ENCODE measurements at places on chromosomes 11 and 22. TPM values are rescaled to one million over a fixed set of nuclear protein-coding genes. Genes with fewer than 3 reads are reported as not detected.

DNA sequence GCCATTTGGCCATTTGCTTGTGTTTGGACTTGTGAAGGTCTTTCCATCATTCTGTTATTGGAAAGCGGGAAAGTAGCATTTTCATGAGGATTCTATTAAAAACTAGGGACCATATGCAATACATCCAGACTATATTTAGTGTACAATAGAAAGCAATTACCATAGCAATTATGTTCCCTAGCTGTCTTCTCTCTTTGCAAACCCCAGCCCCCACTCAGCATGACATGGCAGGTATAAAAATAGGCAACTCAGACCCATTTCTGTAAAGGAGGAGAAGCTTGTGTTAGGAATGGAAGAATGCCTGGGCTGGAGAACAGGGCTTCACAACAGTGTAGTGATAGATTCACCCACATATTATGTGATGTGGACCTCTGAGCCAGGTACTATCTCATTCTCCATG is 12.4 kb downstream of the OR51B6 start:
- DNase-seq = no peak

DNA sequence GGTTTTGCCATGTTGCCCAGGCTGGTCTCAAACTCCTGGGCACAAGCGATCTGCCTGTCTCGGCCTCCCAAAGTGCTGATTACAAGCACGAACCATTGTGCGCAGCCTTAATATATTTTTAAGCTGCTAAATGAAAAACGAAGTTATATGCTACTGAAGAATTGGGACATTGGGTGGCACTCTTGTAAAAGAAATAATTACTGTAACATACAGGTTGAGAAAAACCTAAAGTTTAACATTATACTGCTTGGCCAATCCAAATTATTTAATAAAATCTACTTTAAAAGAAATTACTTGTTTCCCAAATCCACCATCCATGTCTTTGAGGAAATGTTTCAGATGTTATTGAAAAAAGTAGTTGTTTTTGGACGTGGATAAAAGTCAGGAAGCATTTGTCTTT is 37.9 kb upstream of the ARHGAP32 start:
- no peak for DNase-seq

GRCh38 chr11:106695506-106695905 is 322.8 kb downstream of the GUCY1A2 start:
- no peak for DNase-seq

- DNase-seq = no peak
These were observed 86.1 kb upstream of the WNT7B start for GRCh38 chr22:46062971-46063631.

DNA sequence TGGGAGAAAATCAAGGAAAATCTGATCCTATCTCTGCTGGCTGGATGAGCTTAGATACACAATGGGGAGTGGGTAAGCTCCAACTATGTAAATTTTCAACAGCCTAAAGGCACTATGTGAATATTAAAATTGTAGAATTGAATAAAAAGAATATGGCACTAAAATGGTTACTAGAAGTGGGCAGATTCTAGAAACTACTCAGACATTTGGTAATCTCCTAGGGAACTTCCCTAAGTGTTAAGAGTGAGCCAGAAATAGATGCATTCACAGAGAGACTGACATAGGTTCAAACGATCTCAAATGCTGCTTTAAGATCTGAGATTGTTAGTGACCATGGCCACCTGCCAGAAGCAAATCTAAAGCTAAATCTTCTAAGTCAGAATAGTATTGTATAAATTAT is 4.3 kb upstream of the OR52E1 start:
- no peak for DNase-seq

DNA sequence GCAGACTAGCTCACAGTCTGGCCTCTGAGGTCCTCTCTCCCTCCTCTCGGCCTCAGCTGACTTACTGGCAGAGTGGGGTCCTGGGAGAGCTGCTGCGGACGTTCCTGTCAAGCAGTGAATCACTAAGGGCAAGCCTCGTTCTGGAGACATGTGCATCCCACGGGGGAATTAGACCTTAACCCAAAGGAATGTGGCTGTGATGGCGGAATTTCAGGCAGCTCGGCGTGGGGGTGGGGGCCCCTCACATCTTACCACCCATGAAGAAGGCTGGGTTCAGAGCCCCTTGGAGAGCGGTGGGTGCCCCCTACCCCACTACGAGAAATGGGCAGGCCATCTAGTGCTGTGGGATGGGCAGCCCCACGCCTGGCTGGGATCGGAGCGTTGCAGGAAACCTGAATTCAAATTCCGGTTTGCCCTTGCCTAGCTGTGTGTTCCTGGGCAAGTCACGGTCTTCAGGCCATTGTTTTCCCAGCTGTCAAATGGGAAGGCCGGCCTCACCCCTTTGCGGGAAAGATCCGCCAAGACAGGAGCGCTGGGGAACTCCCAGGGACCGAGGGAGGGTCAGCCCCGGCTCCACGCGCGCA is 554 bp downstream of the LRRC32 start:
- no peak for DNase-seq

GRCh38 chr22:44338177-44338810 is 25.5 kb upstream of the SHISAL1 start:
- no peak for DNase-seq

GRCh38 chr22:40116496-40117200 is 61.1 kb upstream of the TNRC6B start:
- DNase-seq = peak; percentile 81

- no peak for DNase-seq
These were observed 9.4 kb downstream of the SLC5A12 start for GRCh38 chr11:26712497-26712896.

DNA sequence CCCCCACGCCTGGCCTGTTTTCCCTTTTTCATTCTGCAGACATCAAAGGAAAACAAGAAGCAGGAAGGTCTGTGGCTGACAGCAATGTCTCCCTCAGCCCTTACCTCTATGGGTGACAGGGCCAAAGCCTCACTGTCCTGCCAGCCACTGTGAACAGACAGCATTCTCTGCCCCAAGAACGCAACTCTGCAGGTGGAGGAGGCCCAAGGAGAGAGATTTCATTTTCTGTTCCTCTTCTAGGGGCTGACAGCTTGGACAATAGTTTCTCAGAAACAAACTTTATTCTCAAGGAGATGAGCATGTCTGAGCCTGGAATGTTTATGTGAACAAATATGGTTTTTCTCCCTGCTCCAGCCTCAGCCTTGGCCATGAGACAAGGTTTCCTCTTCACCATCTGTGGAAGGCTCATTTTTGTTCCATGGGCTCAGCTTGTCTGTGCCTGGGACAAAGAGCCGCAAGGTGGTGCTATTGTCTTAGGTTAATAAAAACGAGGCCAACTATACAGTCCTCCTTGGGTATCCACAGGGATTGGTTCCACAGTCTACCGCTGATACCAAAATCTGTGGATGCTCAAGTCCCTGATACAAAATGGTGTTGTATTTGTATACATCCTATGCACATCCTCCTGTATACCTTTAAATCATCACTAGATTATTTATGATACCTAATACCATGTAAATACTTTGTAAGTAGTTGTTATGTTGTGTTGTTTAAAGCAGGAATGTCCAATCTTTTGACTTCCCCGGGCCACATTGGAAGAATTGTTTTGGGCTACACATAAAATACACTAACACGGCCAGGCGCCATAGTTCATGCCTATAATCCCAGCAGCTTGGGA is 5.8 kb downstream of the PIWIL3 start:
- peak; percentile 24 for DNase-seq

DNA sequence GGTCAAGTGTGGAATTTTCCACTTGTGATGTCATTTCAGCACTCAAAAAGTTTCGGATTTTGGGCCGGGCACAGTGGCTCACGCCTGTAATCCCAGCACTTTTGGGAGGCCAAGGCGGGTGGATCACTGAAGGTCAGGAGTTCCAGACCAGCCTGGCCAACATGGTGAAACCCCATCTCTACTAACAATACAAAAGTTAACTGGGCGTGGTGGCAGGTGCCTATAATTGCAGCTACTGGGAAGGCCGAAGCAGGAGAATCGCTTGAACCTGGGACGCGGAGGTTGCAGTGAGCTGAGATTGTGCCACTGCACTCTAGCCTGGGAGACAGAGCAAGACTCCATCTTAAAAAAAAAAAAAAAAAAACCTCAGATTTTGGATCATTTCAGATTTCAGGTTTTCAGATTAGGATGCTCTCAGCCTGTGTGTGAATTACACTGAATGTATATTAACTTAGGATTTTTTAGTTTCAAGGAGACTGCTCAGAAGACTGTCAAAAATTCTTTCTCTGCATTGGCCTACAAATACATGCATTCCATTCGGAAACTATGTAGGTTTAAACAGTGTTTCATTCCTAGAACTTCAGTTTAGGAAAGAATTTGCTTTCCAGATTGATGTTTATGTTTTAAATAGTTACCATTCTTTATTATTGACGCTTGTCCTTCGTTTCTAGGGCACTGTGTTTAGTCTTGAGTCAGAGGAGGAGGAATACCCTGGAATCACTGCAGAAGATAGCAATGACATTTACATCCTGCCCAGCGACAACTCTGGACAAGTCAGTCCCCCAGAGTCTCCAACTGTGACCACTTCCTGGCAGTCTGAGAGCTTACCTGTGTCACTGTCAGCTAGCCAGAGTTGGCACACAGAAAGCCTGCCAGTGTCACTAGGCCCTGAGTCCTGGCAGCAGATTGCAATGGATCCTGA is 48.0 kb downstream of the BID start:
- DNase-seq = no peak

DNA sequence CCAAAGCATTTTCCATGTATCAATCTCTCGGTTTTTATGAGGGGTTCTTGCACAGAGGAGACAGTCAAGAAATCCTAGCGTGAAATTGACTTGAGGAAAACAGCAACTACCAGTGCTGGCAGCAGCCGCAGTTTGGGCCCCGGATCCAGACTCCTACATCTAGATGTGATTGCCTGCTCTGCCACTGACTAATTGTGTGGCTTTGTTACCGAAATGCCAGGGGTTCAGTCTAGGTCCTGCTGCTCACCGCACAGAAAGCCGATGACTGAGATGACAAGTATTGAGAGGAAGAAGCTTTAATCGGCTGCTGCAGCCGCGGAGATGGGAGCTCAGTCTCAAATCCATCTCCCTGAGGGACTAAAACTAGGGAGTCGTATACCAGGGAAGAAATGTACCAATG is 8.2 kb upstream of the GLB1L3 start:
- DNase-seq = no peak

DNA sequence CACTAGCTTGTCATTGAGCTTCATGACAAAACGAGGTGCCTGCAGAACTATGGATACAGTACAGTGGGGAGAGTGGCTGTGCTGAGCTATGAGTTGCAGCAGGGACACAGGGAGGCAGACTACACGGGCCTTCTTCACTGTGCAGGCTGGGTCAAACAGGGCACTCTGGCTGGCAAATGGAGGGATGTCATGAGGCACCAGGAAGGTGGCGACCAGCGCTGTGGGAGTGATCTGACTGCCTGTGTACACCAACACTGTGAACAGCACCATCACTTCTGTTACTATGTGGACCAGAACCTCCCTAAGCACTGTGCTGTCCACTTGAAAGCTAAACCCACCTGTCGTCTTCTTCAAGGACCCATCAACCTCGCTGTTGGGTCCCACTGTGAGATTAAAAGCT is 3.1 kb downstream of the PKDREJ start:
- no peak for DNase-seq

GRCh38 chr22:40512426-40513136 is 123.9 kb downstream of the MRTFA start:
- no peak for DNase-seq

DNA sequence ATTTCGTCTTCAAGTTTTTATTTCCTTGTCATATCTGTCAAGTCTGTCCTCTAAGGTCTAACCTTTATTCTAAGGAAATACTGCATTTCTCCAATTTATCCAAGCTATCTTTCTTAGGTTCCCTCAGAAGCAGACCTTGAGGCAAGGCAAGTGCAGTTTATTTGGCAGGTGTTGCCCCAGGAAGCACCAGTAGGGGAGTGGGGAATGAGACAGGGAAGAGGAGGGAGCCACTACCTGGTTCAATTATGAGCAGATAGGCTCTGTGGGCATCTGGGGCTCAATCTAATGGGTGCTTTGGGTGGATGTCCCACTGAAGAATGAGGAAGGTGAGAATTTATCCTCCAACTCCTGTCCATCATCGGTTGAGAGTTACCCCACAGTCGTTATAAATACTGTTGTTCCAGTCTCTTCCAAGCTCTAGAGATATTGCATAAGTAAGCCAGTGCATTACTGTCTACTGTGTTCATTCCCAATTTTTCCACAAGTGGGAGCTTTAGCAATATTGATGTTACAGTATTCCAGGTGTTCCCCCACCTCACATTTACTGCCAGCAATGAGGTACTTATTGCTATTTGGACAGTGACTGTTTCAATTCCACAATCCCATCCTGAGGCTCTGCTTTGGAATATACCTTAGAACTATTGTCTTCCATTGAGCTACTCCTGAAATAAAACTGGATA is 154.9 kb upstream of the CEP126 start:
- DNase-seq = no peak

- DNase-seq = no peak
These were observed 1292.7 kb downstream of the TBC1D22A start for GRCh38 chr22:48055185-48055584.

GRCh38 chr11:93348930-93349329 is 18.4 kb downstream of the DEUP1 start:
- no peak for DNase-seq

DNA sequence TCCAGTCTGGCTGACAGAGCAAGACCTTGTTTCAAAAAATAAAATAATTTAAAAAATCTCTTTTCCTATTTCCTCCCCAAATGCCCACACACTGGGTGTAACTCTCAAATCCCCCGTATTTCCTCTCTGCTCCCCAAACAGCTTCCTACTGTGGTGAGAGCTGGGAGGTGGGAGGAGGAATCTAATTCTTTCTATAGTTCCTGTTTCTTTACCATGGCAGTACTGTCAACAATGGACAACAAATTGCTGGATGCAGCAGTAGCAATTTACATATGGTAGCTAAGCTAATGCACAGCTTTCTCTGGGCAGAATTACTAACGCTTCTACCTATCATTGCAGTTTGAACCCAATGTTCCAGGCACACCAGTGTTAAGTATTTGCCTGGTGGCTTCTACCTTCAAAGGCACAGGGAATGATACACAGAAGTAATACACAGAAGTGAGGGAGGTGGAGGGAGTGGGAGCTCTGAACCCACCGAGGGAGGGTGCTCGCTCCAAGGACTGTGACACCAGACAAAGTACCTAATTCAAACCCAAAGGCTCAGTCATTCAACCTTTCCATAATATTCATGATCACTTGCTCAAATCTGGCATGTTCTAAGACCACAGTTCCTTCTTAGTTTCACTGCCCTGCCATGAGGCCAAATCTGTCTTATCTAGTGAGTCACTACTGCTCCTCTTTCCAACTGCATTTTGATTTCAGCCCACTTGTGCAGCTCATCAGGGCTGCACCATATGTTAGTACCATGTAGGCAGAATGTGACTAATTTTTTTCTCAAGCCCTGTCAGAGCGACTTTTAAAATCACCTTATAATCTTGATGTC is 37.9 kb downstream of the CELF1 start:
- DNase-seq = no peak

Gene ART1
- polyA plus RNA-seq = not detected

Gene SCN4B
- polyA plus RNA-seq = not detected

Gene LRRC32
- polyA plus RNA-seq = not detected

Gene CLTCL1
- polyA plus RNA-seq = not detected

Gene ARHGAP32
- polyA plus RNA-seq = 1.4 TPM
